NCI-H1105 treated with DMSO at 0.1 percent for 48 hours (cell line): ENCODE measurements at places on chromosomes 16 and 17.

GRCh38 chr17:57959929-57960328 is 4.7 kb upstream of the CUEDC1 start:
- no peak for DNase-seq

DNA sequence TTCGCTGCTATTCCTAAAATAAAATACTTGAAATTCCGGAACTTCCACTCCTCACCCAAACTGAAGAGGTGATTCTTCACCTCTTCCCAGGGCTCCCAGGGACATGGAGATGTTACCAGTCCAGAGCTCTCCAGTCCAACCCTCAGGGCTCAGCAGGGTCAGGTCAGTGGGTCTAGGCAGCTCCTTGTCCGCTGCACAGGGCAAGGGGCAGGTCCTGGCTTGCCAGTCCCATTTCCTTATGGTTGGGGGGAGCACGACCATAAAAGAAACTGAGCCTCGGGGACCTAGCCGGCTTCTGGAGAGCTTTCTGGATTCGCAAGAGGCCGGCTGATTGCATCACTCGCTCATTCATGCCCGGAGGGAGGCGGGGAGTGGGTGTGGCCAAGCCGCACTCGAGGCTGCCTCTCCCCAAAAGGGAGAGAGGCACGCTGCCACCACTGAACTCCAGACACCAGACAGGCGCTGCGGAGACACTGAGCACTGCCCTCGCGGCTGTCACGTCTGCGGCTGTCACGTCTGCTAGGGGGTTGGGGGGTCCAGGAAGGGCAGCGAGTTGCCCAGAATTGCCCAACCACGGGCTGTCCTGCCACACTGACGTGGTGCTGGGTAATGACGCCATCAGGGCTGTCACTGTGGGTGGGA is 15.8 kb downstream of the SLC7A5 start:
- peak; percentile 70 for DNase-seq

- no peak for DNase-seq
These were observed 97.3 kb downstream of the PLCG2 start for GRCh38 chr16:81876273-81876900.

DNA sequence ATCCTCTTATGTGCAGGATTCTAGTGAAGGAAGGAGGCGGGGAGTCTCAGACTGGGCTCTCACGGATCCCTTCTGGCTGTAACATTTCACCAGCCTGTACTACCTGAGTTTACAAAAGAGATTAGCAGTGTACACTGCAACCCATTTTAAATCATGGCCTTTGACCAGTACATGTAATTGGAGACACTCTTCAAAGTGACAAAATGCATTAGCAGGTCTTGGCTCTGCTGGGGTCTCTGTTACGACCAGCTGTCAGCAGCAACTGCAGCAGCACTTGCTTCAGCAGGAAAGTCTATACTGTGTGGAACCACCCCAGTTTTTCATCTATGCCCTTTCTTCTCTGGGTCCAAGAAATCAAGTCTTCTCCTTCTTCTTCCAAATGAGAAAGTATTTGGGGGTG is 322.8 kb upstream of the ASIC2 start:
- DNase-seq, result no peak

DNA sequence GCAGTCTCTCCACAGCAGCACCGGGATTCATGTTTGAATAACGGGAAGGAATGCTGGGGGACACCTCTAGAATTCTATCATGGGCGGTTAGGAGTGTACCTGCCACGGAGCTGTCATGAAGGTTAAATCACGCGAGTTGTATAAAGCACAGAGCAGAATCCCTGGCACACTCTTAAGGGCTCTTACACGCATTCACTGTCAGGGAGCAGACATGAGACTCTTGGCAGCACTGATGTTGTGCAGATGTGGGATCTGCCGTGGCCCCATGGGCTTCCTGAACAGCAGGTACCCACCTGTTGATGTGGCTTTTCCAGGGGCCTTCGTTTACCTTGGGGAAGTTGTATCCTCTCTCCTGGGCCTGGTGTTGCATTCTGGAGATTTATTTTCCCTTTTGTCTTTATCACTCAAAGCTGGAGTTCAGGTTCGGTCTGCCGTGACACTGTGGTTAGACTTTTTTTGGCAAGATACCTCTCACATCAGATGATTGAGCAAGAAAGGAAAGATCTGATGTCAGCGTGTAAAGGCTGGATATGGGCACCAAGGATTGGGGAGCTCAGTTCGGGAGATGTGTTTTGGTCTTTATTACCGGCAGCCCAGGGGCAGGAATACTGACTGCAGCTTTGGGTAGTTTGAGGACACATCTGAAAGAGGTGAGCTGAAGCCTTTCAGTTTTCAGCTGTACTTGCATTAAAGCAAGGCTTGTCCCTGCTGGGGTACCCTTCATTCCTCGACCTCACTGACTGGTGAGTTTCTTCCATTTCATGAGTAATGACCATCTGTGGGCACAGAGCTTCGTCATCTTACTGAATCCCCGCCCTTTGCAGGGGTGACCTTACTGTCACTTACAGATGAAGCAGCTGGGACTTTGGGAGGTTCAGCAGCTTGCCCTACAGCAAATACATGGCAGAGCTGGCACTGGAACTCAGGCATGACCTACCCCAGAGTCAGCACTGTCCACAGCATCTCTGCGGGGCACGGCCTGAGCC is 19.3 kb downstream of the KNOP1 start:
- no peak for DNase-seq

DNA sequence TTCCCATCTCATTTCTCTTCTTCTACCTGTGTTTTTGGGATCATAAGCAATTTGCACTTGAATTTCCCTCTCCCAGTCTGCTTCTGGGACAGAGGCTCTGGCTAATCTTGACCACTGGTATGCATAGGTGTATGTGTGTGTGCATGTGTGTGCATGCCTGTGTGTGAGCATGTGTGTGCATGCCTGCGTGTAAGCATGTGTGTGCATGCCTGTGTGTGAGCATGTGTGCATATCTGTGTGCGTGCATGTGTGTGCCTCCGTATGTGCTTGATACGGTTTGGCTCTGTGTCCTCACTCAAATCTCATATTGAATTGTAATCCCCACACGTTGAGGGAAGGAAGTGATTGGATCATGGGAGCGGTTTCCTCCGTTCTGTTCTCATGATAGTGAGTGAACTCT is 77.7 kb downstream of the HAPSTR1 start:
- no peak for DNase-seq

DNA sequence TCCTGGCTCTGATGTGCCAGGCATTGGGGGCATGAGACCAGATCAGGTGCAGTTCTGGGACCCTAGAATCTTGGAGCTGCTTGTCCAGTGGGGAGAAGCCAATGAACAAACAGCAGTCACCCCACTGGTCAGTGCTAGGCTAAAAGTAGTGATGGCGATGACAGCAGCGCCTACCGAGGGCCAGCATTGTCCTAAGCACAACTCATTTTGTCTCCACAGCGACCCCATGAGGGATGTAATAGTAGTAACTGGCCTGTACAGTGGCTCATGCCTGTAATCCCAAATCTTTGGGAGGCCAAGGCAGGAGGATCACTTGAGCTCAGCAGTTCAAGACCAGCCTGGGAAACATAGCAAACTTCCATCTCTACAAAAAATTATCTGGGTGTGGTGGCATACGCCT is 6.2 kb downstream of the SMCR8 start:
- DNase-seq, result no peak

DNA sequence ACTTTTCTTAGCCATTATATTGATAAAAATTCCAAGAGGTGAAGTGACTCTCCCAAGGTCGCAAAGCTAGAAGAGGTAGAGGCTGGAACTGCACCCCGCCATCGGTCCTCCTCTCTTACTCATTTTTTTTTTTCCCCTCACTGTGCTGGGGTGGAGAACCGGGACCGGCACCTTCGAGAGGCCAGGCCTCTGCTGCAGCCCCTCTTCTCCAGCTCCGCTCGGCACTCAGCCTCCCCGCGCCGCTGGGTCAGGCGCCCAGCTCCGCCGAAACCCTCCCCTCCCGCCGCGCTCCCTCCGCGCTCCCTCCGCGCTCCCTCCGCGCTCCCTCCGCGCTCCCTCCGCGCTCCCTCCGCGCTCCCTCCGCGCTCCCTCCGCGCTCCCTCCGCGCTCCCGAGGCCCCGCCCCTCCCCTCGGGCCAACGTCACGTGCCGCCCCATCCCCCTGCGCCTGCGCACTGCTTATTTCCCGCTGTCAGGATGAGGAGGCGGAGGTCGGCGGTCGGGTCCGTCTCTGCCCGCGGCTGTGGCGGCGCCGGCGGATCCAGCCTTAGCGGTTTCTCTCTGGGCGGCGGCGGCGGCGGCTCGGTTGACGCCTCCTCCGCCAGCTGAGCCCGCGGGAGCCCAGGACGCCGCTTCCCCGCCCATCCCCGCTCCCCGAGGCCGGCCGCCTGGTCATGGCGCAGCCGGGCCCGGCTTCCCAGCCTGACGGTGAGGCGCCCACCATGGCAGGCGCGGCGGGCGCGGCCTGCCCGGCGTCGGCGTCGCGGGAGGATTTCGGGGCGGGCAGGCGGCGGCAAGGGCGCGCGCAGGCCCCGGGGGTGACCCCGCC is at the start of gene RABEP1:
RABEP1 (plus strand) TSS at position 471 of the 828 bp plus-strand sequence; CDS start at position 674, 203 bp downstream.
- peak; percentile 84 for DNase-seq

DNA sequence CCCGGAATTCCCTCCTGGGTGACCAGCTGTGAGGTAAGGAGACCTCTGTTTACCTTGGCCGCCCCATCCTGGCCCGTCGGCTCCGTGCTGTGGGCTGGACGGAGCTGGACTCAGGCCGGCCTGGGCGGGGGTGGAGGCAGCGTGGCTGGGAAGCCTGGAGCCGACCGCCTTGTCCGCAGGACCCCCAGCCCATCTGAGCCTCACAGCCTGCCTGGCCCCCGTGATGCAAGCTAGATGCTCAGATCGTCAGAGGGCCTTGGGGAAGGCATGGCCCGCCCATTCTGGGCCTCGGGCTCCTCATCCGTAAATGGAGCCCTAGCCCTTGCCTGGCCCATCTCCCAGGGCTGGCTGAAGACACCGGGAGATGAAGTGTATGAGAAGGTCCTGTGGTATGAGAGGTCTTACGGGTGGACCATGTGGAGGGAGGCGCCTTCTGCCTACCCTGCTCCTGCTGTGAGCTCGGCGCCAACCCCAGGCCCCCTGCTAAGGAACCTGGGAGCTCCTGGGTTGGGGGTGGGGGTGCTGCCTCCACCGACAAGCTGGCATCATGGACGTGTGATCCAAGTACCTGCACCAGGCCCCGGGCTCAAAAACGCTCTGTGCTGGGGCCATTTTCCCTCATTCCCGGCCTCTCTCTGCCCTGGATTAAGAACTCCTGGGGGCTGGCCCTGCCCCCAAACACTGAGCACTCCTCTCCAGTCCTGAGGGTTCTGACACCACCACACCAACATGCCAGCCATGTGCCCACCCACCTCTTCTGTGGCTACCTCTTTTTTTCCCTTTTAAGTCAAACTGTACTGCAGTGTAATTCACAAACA is 5.4 kb upstream of the P2RX1 start:
- DNase-seq, result no peak

GRCh38 chr17:77383613-77384608 is 243.1 kb downstream of the SEC14L1 start:
- DNase-seq, result peak; percentile 29

GRCh38 chr16:24525970-24526559 is 13.3 kb upstream of the RBBP6 start:
- no peak for DNase-seq

- DNase-seq, result no peak
These were observed 16.7 kb upstream of the IRF8 start for GRCh38 chr16:85882181-85882810.
